RPMI8226 (cell line): ENCODE measurements at places on chromosomes 7 and 10.

DNA sequence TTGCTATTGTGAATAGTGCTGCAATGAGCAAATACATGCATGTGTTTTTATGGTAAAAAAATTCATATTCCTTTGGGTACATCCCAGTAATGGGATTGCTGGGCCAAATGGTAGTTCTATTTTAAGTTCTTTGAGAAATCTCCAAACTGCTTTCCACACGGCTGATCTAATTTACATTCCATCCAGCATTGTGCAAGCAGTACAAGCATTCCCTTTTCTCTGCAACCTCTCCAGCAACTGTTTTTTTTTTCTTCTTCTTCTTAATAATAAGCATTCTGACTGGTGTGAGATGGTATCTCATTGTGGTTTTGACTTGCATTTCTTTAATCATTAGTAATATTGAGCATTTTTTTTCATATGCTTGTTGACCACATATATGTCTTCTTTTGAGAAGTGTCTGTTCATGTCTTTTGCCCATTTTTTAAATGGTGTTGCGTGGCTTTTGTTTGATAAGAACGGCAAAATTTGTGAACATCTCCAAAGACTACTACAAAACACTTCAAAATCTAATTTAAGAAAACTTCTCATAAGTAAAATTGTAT is 136.1 kb upstream of the MYO3A start:
- no peak for DNase-seq

GRCh38 chr7:66913118-66914037 is 7.6 kb upstream of the TMEM248 start:
- no peak for DNase-seq

- peak; percentile 14 for DNase-seq
Observed at GRCh38 chr10:59240582-59241183, 64.2 kb downstream of the PHYHIPL start.

DNA sequence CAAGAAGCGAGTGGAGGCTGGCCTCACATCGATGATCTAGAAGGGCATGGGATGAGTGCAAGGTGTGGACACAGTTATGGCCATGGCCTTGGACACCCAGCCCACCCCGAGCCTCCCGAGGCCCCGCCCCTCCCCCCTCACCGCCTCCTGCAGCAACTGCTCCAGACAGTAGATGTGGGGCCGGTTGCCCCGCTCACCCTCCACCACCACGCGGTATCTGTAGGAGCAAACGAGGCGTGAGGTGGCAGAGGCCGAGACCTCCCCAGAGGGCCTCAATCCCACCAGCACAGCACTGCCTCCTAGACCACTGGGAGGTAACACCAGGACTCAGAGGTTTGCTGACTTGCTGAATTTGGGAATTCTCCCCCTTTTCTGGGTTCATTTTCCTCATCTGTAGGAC is 37.6 kb downstream of the SLC29A4 start:
- DNase-seq = no peak

DNA sequence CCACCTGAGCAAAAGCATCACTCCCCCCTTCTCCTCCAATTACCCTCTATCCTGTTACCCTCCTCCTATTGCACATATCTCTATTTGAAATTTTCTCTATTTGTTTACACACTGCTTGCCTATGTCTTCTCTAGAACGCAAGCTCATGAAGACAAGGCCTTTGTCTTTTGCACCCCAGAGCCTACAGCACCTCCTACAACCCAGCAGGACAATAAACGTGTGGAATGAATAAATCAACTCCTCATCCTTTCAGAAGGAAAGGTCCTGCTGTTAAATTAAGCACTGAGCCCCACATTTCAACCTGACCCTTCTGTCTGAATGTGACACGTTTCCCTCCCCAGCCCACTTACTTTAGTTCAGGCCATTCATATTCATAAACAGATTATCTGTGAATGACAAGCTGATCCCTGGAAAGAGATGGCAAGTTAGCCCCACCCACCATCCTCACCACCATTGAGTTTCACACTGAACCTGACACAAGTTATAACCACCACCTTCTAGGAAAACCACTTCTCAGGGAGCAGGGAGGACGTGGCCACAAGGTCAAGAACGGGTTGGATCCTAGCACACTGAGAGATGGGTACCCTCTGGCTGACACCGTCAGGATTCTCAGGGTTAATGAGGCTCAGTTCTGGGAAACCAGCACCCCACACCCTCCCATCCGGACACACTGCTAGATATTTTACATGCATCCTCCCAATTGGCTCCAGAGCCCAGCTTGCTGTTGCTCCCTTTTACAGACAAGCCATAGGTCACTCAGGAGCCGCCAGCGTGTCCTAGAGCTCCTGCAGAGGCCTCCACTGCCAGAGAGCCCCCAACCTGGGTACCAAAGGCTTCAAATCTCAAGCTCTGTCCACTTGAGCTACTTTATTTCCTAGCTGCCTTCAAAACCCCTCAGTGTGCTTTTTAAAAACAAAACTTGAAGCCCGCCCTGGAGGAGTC is 934 bp downstream of the PRTFDC1 start:
- DNase-seq = no peak

DNA sequence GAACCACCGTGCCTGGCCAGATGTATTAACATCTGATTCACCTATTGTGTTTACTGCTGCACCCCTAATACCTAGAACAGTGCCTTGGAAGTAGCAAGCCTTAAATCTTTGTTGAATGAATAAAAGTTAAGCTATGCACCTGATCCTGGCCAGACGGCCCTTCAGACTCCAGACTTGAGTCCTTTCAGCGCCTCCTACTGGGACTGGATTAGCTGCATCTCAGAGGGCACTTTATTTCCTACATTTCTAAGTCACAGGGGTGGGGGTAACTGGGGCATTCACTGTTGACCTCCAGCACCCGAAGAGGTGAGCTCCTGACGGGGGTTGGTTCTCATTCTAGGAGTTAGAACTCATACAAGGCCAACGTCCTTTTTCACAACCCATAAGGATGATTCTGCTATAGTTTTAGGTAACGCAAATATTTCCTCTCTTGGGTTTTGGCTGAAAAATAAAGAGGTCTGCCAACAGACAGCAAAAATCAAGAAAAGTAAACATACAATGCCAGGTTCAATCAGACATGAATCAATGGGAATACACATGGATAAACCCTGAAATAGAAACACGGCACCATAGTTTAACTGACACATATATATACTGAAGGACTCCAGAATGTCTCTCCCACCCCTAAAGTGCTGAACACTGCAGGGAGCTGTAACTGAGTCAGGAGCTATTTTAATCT is 48.0 kb upstream of the DLG5 start:
- no peak for DNase-seq

DNA sequence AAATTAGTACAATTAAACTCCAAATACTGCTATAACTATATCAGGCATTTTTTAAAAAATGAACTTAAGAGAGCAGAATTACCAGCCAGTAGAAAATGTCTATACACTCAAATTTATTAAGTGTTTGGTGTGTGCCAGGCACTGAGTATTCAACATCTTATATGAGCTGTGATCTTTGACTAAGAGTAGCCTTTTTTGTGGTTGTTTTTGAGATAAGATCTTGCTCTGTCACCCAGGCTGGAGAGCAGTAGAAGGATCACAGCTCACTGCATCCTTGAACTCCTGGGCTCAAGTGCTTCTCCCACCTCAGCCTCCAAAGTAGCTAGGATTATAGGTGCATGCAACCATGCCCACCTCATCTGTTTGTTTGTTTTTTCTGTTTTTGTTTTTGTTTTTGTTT is 102.5 kb upstream of the CELF2 start:
- no peak for DNase-seq

- no peak for DNase-seq
Observed at GRCh38 chr7:102275123-102275703, 11.5 kb upstream of the SH2B2 start.

DNA sequence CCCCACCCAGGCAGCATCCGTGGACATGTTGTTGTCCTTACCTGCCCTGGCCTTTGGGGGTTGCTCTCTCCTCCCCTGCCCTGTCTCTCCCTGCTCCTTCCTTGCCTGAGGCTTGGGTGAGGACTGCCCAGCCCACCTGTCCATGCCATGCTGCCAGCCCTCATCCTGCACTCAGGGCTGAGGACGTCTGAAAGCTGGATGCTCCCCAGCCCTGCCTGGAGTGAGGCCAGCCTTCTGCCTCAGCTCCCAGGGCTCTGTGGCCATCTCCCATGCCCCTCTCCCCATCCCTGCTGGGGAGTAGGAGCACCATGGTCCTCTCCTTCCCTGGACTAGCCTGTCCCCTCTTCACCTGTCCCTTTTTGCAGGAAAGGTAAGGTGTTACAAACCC is 68.4 kb downstream of the RAMP3 start:
- DNase-seq = no peak

GRCh38 chr7:132980402-132980801 is 101.5 kb downstream of the CHCHD3 start:
- no peak for DNase-seq

DNA sequence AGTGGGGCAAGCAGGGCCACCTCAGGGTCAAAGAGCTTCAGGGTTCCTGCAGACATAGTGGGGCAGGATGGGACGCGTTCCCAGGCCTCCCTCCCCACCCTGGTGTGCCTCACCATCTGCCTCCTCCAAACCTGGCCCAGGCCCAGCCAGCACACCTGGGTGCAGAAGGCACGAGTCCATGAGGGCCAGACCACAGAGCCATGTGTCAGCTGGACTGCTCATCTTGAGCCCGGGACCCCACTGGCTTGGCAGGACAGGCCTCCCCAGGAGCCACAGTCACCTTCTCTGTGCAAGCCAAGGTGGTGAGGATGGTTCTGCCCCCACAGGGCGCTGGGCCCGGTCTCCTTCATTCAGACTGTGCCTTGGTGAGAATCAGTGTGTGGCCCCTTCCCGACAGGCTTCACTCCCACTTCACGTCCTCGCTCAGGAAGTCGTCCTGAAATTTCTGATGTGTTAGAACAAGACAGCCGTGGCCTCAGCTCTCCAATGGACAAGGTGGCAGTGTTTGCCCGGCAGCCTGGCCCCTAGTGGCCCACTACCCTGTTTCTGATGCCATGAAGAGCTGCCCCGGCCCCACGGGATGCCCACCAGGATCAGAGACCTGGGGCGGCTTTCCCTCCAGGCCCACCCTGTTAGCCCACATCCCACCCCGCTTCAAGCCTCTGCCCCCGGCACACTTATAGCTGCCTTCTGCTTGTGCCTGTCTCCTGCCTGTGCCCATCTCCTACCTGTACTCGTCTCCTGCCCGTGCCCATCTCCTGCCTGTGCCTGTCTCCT is 59.6 kb upstream of the EBF3 start:
- peak; percentile 26 for DNase-seq

GRCh38 chr7:77438131-77438530 is 22.0 kb upstream of the GSAP start:
- DNase-seq = no peak

GRCh38 chr10:96991313-96991841 is 159.3 kb downstream of the LCOR start:
- no peak for DNase-seq

GRCh38 chr7:157654350-157654749 is 317.5 kb downstream of the DNAJB6 start:
- DNase-seq = no peak

- peak; percentile 72 for DNase-seq
Observed at GRCh38 chr10:124221356-124222317, 128.2 kb upstream of the CHST15 start.

DNA sequence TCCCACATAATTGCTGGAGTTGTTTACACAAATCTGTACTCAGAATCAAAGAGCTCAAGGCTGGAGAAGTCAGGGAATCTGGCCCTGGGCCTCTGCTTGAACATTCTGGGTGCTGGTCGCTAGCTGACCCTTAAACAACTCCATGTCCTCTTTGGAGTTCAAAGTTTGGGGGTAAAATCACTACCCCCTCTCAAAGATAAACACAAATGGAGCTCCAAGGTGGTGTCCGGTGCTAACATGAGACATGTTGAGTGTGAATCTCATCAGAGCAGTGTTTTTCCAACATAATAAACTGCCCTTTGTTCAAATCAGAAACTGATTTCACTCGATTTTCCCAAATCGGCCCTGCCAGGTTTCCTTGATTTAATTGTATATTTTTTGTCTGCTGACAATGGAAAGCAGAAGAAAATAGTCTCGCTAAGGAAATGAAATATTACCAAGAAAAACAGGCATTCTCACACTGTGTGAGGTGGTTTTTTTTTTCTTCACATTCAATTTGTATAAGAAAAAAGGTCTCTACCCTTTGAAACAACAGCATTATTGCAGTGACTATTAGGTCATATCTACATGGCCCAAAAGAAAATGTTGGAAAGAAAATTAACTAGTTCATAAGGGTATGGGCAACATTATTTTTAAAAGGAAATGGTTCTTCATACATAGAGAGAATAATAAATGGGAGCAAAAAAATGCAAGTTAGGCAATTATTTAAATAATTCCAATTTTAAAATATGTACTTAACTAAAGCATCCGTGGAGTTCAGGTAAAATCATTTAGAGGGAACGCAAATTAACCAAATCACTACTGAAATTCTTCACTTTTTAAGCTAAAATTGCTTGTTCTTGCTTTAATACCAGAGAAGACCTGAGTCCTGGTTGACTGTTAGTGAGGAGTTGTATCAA is 56.1 kb upstream of the CAPZA2 start:
- DNase-seq = no peak

GRCh38 chr10:104345941-104346340 is 7.7 kb upstream of the ITPRIP start:
- no peak for DNase-seq

- no peak for DNase-seq
Observed at GRCh38 chr7:158910254-158911053, 54.1 kb downstream of the DYNC2I1 start.

DNA sequence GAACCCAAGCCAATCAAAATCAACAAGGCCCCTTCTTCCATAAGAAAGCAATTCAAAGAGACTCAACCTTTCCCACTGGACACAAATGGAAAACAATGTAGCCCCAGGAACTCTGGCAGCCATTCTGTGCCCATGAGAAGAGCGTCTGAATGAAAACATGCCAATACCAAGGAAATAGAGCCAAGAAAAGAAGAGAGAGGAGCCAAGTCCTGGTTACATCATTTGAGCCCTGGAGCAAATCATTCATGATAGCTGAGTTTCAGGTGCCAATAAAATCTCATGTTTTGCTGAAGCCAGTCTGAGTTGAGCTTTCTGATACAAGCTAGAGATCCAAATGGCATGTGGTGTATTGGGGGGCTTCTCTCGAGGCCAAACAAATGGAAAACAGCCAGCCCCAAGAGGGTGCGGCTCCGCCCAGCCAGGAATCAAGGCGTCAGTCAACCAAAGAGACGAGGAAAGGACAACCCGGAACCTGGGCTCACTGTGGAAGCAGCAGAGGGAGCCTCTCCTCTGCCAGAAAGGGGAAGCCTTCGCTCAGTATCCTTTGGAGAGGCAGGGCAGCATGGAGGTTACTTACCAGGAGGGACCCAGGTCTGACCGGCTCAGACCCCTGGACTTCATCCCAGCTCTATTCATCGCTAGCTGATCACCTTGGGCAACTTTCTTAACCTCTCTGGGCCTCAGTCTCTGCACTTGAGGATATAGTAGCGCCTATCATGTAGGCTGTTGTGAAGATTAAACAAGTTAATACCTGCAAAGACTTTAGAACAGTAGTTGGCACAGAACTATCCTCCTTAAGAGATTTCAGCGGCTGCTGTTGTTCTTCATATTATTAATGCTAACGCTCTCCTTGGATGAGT is 61.8 kb downstream of the OAT start:
- DNase-seq = no peak

DNA sequence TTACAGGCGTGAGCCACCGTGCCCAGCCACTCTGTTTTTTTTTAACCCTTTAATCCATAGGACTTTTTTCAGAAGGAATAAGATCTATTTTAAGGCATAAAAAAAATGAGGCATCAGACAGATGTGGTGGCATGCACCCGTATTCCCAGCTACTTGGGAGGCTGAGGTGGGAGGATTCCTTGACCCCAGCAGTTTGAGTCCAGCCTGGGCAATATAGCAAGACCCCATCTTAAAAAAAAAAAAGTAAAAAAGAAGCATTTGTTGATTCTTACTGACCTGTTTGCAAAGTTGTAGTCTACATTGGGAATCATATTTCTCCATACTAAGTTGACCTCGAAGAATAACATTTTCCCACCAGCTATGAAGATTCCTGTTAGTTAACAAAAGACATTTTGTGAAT is 38.6 kb downstream of the VCL start:
- no peak for DNase-seq
